ENCODE measurements at places on chromosomes 2 and 18. TPM values are rescaled to one million over a fixed set of nuclear protein-coding genes. Genes with fewer than 3 reads are reported as not detected.

DNA sequence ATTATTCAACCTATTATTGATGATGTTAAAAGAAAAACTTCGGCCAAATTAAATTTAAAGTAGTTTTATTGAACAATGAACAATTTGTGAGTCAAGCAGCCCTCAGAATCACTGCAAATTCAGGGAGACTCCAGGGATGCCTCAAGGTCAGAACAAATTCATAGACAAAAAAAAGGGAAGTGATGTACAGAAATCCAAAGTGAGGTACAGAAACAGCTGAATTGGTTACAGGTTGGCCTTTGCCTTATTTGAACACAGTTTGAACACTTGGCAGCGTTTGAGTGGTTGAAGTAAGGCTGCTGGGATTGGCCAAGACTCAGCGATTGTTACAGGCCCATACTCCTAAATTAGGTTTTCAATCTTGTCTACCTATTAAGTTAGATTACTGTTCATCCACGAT is 47.4 kb upstream of the DSG1 start:
- no peak for DNase-seq

GRCh38 chr2:149271575-149271974 is 58.8 kb upstream of the LYPD6 start:
- DNase-seq: no peak

DNA sequence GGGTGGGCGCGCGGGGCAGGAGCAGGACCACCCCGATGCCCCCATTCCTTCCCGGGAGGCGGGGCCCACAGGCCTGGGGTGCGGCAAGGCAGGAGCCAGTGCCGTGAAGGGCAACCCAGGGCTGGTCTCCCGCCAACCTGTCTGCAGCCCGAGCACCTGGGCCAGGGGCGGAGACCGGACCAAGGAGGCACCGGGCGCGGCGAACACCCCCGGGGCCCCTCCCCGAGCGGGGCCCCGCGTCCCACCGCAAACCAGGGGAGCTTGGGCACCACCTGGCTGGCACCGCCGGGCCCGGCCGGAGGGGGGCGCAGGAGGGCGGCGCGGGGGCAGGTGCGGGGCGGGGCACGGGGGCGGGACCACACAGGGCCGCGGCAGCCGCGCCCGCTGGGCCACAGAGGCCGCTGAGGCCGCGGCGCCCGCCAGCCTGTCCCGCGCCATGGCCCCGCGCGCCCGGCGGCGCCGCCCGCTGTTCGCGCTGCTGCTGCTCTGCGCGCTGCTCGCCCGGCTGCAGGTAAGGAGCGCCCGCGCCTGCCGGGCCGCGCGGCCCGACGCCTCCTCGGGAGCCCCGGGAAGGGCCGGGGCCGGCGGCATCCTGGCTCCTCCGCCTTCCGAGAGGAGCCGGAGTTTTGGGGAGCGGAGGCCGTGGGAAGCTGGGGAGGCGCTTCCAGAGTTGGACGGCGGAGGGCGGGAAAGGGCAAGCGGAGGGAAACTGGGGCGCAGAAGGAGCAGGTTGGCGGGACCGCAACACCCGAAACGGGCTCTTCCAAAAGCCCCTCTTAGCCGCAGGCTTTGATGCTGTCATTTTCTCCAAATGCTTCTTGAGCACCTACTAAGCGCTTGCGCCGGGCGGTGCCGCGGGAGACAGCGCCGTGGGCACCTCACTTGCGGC is at the start of gene TNFRSF11A:
TSS of gene TNFRSF11A (plus strand) at position 394 of the 889 bp plus-strand sequence. CDS start at position 437, 43 bp downstream.
- DNase-seq: no peak

- DNase-seq: no peak
Observed at GRCh38 chr2:37544591-37545031, 126.8 kb downstream of the CDC42EP3 start.

DNA sequence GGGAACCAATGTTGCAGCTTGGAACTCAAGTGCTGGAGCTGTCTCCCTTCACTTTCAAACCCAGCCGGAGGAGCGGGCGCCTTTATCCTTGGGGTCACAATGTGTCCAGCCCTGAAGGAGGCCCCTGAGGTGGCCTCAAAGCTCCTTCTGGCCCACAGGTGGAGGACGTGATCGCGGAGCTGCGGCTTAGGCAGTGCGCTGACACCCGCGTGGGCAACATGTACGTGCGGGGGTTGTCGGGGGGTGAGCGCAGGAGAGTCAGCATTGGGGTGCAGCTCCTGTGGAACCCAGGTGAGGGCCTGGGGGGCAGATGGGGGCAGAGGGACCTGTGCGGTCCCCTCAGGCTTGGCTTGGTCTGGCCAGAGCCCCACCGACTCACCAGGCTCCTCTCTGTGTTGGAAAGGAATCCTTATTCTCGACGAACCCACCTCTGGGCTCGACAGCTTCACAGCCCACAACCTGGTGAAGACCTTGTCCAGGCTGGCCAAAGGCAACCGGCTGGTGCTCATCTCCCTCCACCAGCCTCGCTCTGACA is 13.5 kb downstream of the ABCG8 start:
- DNase-seq: no peak

DNA sequence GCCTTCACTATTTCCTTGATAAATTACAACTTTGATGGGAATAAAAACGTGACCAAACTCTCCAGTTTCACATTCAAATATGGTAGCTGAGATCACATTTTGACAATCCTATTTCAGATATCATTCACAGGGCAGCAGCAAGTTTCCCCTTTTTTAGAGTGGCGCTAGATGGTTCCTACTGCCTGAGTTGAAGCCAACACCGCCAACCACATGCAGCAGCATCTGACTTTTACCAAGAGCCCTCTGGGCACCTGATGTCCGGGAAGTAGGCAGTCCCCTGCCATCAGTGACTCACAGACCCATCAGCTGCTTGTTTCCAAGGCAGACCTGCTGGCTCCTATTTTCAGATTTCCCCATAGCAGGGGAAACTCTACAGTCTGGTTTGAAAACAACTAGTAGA is 4.0 kb upstream of the MREG start:
- no peak for DNase-seq

GRCh38 chr2:186559848-186560247 is 30.0 kb upstream of the ITGAV start:
- no peak for DNase-seq

GRCh38 chr18:75269124-75269680 is 58.6 kb downstream of the TSHZ1 start:
- no peak for DNase-seq

DNA sequence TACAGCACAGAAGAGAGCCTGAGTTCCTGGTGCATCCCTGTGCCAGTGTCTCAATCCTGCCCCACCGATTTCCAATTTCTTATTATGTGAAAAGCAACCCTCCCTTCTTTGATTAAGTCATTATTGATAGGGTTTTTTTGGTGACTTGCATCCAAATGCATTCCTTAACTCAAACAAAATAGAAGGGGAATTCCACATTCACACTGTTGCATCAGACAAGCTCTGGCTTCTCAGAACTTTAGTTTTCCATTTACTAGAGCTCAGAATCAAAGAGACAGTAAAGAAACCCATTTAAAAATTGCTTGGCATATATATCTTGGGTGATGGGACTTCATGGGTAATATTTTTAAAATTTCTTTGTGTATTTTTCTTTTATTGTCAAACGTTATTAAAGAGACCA is 13.8 kb upstream of the TMEM200C start:
- DNase-seq: no peak

DNA sequence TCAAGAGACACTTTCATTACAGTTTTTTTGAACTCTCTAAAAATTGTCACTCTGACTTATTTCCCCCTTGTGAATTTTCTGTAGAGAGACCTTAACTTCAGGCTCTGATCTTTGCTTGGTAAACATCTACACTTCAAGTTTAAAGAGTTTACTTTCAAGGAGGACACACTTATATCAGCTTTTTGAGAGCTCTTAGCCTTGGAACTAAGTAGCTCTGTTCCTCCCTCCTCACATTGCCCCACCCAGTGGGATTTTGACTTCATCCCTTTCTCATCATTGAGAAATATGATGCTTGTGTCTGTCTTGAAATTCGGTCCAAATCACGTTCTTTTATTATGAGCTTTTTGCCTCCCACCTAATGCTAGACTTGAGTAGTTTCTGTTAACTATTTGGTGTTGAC is 433.4 kb upstream of the MEIS1 start:
- no peak for DNase-seq

DNA sequence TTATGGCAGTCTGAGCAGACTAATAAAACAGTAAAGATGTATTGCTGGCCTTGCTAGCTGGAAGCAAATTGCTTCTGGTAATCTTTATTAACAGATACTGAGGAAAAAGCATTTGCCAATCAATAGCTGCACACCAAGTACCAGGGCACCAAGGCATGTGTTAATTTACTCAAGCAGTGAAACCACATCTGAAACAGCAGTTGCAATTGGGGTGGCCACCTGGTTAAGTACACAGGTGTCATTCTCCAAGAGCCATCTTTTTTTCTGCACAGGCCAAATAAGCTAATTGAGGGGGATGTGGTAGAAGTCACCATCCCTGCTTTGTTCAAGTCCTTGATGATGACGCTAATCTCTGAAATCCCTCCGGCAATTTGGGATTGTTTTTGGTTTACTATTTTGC is 8.6 kb upstream of the SEH1L start:
- DNase-seq: no peak

DNA sequence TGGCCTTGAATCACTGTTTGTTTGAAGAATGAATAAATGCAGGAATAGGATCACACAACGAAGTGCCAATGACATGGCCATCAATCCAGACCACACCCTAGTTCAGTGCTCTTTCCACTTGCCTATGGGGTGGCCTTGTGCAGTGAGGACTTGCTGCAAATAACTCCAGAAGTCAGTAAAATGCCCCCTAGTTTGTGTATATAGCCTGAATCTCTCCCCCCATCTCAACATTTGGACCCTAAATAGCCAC is 299 bp downstream of the FABP1 start:
- no peak for DNase-seq

DNA sequence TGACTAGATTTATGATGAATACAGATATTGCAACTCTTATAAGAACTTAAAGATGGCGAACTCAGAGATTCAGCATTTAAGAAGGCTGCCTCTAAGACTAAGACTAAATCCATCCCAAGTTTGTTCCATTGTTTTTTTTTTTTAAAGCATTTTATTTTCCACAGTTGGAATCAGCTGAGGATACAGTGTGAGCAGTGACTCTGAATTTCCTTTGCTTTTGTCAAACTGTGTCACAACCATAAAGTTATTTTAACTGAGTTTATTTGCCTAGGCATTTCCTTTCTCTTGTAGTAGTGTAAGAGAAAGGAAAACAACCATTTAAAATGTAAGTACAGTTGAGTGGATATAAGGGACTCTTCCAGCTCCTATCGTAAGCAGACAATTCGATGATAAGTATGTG is 63.9 kb downstream of the ZEB2 start:
- DNase-seq: no peak

DNA sequence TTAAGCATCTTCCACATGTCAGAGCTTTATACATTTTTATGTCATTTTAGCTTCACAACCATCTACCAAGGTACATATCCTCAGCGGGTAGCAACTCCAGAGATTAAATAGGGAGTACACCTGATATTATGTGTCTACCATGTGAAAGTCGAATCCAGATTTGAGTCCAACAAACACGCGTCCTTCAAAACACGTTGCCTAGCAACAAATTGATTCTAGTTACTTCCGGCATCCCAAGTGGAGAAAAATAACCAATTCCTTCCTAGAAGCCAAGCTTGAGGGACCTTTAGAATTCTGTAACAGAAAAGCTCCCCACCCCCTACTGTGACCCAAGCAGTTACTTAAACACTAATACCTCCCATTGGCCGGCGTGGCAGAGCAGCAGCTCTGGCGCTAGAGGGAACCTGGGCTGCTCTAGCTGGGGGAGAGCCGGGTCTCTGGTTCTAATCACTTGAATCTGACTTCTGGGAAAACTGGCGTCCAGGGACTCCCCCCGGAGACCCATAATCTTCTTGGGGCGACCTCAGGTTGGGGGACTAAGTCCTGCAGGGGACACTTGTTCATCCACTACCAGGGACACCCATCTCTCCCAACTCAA is at the start of gene ERICH2:
TSS of gene ERICH2 (plus strand) at position 371 of the 598 bp plus-strand sequence. CDS start 304 bp downstream, outside the sequence.
- peak; percentile 43 for DNase-seq

- no peak for DNase-seq
Observed at GRCh38 chr2:5524551-5524950, 167.6 kb upstream of the SOX11 start.

- peak; percentile 34 for DNase-seq
Observed at GRCh38 chr2:152635635-152636298, 81.5 kb downstream of the PRPF40A start.

DNA sequence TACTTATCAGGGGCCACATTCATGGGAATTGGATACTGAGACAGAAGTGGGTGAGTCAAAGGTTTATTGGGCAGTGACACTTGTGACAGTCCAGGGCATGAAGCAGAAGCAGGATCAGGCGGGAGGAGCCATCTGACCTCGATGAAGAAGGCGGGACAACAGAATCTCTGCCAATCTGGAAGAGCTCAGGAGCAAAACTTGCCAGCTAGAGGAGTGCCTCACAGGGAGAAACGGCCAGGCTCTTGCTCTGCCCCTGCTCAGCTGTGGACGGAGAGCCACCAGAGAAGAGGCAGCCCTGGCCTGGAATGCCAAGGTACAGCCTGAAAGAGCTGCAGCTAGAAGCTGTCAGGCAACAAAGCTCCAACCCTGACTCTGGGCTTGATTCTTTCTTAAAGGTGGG is 16.9 kb downstream of the DAW1 start:
- peak; percentile 32 for DNase-seq

DNA sequence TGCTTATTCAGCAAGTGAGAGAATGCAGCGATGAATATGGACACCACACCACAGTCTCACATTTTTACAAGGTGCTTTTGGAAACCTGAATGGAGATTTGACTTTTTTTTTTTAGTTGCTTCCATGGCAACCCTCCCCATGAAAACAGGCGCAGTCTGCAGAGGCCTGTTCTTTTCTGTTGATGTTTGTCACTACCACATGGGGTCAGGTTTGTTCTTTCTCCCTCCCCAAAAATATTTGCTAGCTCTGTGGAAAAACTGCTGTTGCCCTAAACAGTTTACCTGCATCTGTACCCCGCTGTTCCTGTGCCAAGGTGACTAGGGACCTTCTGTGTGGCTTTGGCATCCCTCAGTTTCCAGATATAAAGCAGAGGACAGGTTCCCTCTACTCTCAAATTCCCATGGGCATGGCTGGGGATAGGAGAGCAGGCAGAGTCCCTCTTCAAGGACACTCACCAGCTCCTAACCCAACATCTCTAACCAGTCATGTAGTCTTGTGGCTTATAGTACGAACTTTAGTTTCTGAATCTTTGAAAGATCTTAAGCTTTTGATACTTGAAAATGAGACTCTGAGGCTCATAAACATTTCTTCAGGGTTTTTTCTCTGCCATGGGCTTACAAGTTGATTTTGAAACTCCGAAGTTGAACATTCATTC is 14.7 kb upstream of the MAPRE2 start:
- DNase-seq: no peak

Gene SLC16A14
- total RNA-seq: 7.9 TPM

Gene QPCT
- total RNA-seq: not detected

Gene DCDC2C
- not detected for total RNA-seq

Gene SIX3
- 1.2 TPM for total RNA-seq

Gene REG3A
- total RNA-seq: not detected

Gene PDE11A
- total RNA-seq: 0.61 TPM

Gene NDUFV2
- 194 TPM for total RNA-seq

Gene LRP1B
- 0.34 TPM for total RNA-seq

Gene CNGA3
- not detected for total RNA-seq

Gene PAIP2B
- total RNA-seq: 5.9 TPM

Gene NRP2
- total RNA-seq: 1.2 TPM

Gene MALL
- 223 TPM for total RNA-seq

Gene ALPI
- total RNA-seq: not detected

Gene DLGAP1
- 0.39 TPM for total RNA-seq
